ENCODE measurements at places on chromosomes 2 and 18.
A peak's percentile ranks its signal among the peaks of the same experiment; 100 is the strongest.

DNA sequence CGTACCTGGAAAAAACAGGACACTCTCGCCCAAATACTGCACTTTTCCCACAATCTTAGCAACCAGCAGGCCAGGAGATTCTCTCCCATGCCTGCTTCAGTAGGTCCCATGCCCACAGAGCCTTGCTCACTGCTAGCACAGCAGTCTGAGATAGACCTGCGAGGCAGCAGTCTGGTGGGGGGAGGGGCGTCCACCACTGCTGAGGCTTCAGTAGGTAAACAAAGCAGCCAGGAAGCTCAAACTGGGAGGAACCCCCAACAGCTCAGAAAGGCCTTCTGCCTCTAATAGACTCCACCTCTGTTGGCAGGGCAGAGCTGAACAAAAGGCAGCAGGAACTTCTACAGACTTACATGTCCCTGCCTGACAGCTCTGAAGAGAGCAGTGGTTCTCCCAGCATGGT is 1202.8 kb upstream of the ACVR2A start:
- DNase-seq: no peak

DNA sequence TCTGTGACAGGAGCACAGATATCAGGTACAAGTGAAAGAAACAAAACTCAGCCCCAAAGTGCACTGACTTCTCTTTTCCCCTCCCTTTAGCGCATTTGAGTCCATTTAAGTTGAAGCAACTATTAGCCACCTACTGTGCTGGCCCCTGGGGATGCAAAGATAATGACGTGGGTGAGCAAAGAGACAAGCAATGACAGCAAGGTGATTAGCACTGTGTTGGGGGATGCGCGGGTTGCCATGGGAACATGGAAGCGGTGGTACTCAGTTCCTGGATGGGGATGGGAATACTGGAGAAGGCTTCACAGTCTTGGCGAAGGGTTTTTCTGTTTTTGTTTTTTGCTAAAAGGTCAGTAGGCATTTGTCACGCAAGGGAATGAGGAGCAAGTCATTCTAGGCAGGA is 205.8 kb downstream of the LDLRAD4 start:
- no peak for DNase-seq

DNA sequence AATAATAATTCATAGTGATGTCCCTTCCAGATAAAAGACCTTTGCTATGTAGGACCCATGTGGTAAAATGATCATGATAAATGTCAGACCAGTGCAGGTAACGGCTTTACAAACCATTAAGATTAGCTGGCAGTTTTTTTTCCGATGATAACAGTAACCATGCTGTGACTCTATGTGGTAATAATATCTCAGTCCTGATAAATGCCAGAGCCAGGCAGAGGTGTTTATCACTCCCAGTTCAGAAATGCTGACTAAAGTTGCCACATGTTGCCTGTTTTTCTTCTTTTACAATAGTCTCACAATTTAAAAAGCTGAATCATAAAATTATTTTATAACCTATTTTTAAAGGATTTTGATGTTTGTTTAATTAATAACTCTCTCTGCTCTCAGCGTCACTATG is 565.1 kb downstream of the ARHGAP15 start:
- no peak for DNase-seq

DNA sequence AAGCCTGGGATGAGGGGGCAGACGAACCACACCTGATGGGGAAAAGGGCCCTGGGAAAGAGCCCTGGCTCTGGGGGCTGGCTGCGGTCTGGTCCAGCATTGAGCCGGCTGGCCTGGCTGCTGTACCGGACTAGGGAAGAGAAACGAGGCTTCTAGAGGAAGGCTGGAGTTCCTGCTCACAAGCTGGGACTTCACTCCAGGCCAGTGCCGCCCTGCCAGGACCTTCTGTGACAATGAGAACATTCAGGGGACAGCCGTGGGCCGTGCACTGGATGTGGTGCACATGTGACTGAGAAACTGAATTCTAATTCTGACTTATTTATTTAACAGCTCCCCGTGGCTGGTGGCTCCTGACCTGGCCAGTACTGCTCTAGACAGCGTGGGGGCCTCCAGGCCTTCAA is 269.3 kb downstream of the HDAC4 start:
- no peak for DNase-seq

DNA sequence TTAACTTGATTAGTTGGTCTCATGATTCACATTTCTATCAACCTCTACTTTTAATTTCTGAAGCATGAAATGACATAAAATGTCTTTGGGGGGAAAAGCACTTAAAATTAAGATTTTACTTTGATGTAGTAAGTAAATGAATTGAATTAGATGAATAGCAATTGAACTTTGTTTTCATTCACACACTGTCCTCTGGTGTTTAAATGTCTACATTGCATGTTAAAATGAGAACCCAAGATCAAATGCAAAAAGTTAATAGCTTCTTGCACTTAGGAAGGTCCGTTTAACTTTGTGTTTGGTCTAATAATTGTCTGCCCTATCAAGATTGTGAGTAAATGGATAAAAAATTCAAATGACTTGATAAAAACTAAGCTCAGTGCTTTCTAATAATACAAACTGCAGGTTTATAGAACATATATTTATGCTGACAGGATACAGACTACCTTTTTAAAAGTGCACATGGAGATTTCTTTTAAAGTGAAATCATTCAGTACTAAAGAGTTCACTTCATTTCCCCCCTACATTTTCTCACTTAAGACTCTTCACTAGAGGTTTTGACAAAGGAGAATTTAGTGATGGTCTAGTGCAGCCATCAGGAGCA is 156.2 kb upstream of the NABP1 start:
- no peak for DNase-seq

- no peak for DNase-seq
Observed at GRCh38 chr2:235080101-235080500, 128.3 kb downstream of the SH3BP4 start.

GRCh38 chr2:54952978-54953456 is 97.2 kb downstream of the RTN4 start:
- DNase-seq: no peak

DNA sequence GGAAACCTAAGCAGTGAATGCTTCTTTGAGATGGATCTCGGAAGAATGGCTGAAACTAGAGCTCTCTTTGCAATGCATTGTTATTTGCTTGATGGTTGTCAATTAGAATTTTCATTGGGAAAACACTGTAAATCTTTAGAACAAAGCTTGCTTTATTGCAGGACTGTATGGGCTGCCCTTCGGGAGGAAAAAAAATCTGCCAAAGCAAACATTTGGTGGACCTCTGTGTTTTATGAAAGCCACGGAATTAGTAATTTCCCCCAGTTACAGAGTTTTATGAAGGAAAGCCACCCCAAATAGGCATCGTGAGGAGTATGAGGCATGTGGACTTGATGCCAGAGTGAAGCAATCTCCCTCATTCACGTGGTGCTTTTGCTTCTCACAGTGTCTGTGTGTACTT is 33.5 kb downstream of the RHBDD1 start:
- DNase-seq: no peak

GRCh38 chr2:71348302-71348701 is 16.7 kb downstream of the ZNF638 start:
- DNase-seq: no peak

DNA sequence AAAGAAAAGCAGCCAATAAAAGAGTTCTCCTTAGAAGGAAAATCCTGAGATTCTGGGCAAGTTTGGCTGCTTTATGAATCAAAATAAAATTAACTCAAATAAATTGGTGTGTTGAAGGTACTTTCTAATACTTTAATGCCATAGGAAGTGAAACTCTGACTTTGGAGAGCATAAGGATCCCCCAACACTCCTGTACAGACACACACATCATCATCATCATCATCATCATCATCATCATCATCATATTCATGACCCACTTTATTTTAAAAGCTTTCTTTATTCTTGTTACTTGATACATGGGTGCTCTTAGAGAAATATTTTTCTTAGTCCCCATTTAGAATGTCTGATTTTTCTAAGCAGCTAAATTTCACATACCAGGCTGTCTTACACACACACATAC is 283.1 kb upstream of the CYRIA start:
- DNase-seq: no peak

GRCh38 chr2:162342321-162342720 is 1.6 kb upstream of the GCA start:
- no peak for DNase-seq

GRCh38 chr2:61410185-61410584 is 60.7 kb downstream of the USP34 start:
- DNase-seq: no peak

- DNase-seq: no peak
Observed at GRCh38 chr2:31578316-31578715, 2.4 kb downstream of the SRD5A2 start.

DNA sequence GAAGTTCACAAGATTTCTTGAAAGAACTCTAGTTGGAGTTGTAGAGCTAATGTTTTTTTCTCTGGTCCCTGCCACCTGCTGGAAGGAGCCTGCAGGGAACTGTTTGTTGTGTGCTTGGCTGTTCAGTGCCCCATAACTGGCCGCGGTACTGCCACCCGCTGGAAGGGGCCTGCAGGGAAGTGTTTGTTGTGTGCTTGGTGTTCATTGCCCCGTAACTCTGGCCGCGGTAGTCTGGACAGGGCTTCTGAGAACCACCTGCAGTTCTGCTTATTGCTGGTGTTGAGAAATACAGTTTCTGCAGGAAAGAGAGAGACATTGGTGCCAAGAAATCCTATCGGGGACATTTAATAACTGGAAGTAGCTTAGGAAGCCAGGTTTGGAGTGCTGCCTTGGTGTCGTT is 58.1 kb downstream of the AGAP1 start:
- no peak for DNase-seq

- no peak for DNase-seq
Observed at GRCh38 chr2:166341426-166341825, 34.3 kb downstream of the SCN9A start.

GRCh38 chr2:19101968-19102367 is 256.5 kb downstream of the OSR1 start:
- DNase-seq: no peak

GRCh38 chr18:52140986-52141385 is 199.0 kb upstream of the DCC start:
- no peak for DNase-seq

DNA sequence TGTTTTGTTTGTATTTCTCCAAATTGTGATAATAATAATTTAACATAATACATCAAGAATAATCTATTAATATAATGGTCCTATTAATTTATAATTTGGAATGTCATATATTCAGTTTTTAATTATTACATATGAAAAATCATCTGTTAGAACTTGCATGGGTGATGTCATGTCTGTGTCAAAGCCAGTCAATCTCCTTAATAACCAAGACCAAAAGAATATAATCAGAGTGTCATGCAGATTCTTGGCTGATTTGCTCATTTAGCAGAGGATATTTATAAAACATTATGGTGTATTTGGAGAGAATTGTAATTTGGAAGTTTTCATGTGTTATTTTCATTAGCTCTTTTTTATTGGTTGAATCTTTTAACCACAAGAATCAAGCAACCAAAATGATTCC is 96.4 kb downstream of the PIK3C3 start:
- no peak for DNase-seq

- no peak for DNase-seq
Observed at GRCh38 chr2:187310701-187311100, 137.4 kb downstream of the CALCRL start.

- no peak for DNase-seq
Observed at GRCh38 chr2:224796695-224797305, 80.6 kb upstream of the CCDC195 start.

GRCh38 chr2:182144776-182145165 is 159.1 kb downstream of the PPP1R1C start:
- no peak for DNase-seq

DNA sequence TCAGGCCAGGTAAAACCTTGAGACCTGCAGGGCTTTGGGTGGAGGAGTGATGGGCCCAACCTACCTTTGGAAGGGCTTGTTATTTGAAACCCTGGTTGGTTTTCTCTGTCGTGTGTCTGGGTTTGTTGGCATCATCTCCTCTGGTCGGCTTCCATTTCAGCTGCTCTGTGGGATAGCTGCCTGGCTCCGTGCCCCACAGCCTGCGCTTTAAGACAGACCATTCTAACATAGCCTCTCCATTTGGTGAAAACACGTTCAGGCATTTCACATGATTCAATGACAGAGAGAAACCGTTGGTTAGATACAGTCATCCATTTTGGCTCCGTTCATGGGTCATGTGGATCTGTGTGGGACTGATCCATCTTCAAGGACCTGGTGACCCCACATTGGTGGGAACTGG is 37.0 kb upstream of the LYPD6B start:
- no peak for DNase-seq

DNA sequence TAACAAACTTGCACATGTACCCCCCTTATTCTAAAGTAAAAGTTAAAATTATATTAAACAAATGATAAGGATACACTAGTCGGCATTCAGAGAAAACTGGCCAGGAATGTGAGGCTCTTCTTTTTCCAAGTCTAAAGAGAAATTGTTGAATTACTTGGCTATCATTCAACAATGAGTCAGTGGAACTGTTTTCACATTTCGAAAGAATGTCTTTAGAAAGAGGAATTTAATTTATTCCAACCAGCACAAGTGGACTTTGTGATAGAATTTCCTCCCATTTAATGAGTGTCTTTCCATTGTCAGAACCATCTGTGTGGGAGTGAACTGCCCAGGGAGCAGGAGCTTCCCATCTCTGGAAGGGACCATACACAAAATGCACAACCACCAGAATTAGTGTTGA is 792.2 kb downstream of the EPHA4 start:
- DNase-seq: no peak

GRCh38 chr18:60452421-60452820 is 79.8 kb upstream of the MC4R start:
- no peak for DNase-seq

- DNase-seq: no peak
Observed at GRCh38 chr2:109373791-109374547, 239.8 kb downstream of the SEPTIN10 start.

GRCh38 chr2:98558852-98559530 is 49.3 kb downstream of the COA5 start:
- no peak for DNase-seq

- no peak for DNase-seq
Observed at GRCh38 chr2:180033993-180034894, 27.1 kb upstream of the CWC22 start.

GRCh38 chr2:34806891-34807290 is 1207.8 kb upstream of the FAM98A start:
- no peak for DNase-seq

- no peak for DNase-seq
Observed at GRCh38 chr2:241842067-241842415, 16.7 kb downstream of the PDCD1 start.

GRCh38 chr18:72727776-72728175 is 140.0 kb downstream of the NETO1 start:
- DNase-seq: no peak

DNA sequence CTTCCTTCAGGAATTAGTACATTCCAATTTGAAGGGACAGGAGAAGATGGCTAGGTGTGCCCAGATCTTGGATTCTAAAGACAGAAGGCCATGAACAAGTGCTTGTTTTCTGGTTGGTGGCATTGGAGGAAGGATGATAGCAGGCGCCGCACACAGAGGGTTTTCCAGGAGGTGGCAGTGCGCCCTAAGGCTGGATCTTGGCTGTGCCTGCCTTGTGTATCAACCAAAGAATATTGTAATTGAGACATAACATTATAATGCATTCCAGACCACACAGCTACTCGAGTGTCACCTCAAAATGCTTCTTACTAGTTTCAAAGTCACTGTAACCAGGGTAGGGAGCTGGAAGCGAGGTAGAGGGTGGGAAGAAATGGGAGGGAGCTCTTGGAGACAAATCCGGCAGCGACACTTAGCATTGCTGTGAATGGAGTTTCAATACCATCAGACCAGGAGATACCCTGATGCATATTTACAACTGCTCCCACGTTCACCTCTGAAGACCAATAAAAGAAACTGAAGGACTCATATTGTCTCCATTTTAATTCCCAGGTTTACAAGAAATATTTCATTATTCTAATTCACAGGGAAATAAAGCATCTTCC is 42.5 kb downstream of the CPO start:
- DNase-seq: peak; percentile 8
